Activated CD8-positive, alpha-beta memory T cell treated with anti-CD3 and anti-CD28 coated beads for 4 hours (primary cell): ENCODE measurements at places on chromosomes 1 and 21.

- DNase-seq: no peak
These were observed 33.6 kb downstream of the SLC2A1 start for GRCh38 chr1:42924851-42925760.

DNA sequence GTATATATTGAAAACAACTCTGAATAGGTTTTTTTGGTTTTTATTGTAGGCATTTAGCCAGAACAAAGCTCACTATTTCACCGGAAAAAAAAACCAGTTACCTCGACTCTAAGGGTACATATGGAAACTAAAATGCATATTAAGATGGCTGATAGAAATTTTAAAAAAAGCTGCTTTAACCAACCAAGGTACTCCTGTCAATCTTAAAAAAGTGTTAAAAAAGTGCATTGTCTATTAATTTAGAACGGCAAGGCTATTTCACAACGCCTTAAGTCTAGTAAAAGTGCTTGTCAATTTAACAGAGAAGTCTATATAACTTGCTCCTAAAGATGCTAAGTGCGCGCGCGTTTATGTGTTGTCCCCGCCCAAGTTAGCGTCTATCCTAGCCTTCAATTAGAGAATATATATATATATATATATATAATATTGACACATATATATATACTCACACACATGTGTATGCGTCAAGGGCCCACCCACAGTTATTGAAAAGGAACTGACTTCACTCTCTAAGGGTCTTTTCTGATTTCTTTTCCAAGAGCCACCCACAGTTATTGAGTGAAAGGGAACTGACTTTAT is 934 bp downstream of the ASPM start:
- no peak for DNase-seq

- no peak for DNase-seq
These were observed 60.2 kb downstream of the NDUFS5 start for GRCh38 chr1:39086386-39086785.

GRCh38 chr21:42460391-42461184 is 35.4 kb downstream of the RSPH1 start:
- DNase-seq: no peak

GRCh38 chr1:89975540-89976125 is 19.3 kb upstream of the ZNF326 start:
- DNase-seq: no peak
